ENCODE measurements at places on chromosomes 5 and 9. TPM values are rescaled to one million over a fixed set of nuclear protein-coding genes. Genes with fewer than 3 reads are reported as not detected.

Gene MAMDC2
- polyA plus RNA-seq = 6.6 TPM

Gene IL3
- not detected for polyA plus RNA-seq

Gene BHMT2
- polyA plus RNA-seq = 31.2 TPM

Gene CCDC152
- polyA plus RNA-seq = 11.7 TPM

Gene SETX
- 46.0 TPM for polyA plus RNA-seq

Measured in right renal pelvis (tissue), 4 donors.